ENCODE measurements at places on chromosomes 3 and 15.

DNA sequence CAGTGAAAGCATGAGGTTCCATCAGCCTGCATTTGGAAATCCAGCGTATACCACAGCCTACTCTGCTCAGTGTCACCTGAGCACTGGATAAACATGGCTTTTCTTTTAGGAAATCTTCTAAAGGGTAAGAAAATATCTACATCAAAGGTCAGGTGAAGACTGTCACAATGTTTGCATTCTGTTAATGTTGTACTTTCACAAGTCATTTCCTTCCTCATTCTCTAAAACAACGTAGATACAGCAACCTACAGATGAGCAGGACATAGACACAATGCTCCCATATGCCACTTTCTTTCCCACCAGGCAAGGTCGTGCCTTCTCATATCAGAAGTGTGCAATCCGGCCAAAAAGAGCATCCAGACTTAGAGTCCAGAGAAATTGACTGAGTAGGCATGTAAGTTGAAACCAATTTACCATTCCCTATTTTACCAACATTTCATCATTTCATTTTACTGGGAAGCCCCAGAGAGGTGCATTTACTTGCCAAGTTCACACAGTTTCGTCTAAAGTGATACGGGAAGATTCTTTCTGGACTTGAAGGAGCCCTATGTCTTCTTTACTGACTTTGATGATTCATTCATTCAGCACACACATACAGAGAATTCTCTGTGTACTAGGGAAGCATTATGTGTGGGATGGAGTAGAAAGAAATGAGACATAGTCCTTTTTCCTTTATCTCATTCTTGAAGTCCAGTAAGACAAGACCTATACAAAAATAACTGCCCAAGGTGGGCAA lies 30.6 kb upstream of the LPP start:
- no peak for DNase-seq

- no peak for DNase-seq
Observed at GRCh38 chr3:37397396-37397795, 223.0 kb upstream of the LRRFIP2 start.

DNA sequence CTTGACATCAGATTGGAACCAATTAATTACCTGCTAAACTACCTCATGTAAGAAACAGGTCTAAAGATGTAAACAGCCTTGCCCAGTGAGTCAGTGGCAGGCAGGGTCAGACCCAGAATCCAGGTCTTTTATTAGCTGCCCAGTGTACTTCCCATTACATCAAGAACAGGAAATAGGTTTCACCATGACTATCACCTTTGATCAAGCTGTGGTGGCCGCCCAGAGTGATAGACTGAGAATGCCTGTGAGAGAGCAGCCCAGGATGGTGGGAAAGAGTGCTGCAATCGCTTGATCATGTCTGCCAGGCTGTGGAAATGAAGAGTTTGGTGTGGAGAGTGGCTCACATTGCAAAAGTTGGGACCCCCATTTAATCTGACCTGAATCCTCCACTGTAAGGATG lies 61.3 kb upstream of the PIAS1 start:
- no peak for DNase-seq

DNA sequence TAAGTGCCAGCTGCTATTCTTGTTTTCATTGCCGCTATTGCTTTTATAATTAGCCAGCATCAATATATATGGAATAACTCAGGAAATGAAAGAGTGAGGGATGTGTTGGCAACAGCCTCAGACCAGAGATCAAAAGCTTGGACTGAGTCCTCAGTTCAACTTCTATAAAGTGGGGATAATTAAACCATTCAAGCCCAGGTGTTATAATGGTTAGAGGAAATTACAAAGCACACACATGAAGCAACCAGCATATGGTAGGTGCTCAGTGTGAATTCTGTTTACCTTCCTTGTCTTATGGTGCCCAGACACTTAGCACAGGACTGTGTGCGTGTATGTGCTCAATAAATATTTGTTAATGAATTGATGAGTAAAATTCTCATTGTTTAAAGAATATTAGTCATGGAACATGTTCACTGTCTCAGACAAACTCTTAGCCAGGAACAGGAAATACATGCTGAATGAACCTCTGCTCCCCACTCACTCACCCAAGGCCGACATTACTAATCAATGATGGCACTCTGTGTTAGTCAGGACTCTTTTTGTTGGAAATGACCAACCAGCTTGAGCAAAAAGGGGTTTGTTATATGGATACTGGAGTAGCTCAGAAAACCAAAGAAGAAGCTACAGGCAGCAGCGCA lies 16.7 kb upstream of the CCDC174 start:
- no peak for DNase-seq

DNA sequence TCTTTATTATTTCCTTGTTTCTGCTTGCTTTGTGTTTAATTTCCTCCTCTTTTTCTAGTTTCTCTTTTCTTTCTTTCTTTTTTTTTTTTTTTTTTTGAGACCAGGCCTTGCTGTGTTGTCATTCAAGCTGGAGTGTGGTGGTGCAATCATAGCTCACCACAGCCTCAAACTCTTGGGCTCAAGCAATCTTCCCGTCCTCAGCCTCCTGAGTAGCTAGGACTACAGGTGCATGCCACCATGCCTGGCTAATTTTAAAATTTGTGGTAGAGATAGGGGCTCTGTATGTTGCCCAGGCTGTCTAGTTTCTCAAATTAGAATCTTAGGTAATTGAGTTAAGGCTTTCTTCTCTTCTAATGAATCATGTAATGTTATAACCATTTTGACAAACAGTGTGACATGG lies 22.4 kb downstream of the SLMAP start:
- no peak for DNase-seq

DNA sequence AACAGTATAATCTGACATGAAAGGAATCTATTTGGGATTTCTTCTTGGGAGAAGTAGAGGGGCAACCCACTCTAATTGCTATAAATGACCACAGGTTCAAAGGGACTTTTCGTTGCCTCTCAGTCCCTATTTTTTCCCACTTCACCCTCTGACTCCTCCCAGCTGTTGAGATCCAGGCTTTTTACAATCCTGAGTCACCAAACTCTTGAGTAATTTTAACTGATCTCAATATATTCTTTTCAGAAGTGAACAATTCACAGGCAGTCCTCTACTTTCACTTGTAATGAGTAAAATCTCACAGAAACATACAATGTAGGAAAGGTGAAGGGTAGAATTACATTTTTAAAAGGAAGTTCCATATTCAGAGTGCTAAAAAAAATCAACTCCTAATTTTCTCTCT lies 44.6 kb downstream of the EIF4E3 start:
- DNase-seq, result peak; percentile 72

DNA sequence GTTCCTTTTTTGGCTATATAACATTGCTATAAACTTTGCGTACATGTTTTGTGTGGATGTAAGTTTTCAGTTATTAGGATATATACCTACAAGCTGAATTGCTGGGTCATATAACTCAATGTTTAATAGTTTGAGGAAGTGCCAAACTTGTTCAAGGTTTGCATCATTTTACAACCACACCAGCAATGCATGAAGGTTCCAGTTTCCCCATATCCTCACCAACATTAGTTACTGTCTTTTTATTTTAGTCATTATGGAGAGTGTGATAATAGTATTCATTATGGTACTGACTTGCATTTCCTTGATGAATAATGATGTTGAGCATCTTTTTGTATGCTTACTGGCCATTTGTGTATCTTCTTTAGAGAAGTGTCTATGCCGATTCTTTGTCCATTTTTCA lies 112.3 kb downstream of the NR1I2 start:
- no peak for DNase-seq

GRCh38 chr3:176623468-176624150 lies 573.7 kb downstream of the TBL1XR1 start:
- no peak for DNase-seq

DNA sequence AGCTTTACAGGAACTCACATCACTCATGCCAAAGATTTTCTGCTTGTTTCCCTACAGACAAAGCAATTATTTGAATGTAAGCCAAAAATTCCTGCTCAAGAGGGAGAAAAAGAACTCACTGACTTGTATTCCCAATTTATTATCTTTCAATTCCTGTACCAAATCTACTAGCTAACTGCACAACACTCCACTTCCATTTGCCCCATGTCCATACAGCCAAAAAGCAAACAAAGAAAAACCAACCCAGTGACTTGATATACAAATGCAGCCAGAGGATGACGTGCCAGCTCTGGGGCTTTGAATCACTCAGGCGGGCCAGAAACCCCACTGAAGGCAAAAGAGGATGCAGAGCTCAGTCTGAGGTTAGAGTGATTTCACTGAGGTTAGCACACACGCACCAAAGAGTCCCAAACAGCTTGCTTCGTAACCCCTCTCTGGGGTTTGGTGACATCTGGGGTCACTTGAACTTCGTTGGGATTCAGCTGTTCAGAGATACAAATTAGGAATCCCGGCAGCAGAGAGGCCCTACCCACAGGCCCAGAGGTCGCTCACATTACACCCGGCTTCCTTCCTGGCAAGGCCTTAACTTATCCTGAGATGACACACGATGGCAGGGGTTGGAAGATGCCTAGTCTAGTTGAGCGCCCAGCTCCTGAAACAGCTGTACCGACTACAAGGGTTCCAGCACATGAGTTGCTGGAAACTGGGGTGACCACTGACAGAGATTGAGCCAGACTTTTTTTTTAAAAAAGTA lies 1.6 kb downstream of the RFTN1 start:
- peak; percentile 78 for DNase-seq

DNA sequence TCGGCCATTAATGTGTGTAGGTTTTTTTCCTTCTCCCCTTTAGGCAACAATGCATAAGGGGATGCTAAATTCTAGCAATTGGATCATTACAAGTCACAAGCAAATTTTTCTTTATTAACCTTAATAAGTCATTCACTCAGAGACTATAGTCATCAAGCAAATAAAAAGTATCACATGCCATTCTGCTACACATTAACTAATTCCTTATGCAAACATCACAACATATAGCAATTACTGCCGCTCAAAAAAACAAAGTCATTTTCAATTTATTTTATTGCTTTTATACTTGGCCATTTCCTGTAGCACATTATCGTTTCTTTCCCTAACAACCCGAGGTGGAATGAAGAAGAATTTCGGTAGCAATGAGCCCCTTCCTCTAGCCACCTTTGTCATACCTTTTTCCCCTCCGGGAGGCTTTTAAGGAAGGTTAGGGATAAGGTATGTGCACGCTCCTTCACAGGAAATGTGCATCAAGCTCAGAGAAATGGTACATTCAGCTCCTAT lies 421.2 kb downstream of the TIGIT start:
- DNase-seq, result no peak

DNA sequence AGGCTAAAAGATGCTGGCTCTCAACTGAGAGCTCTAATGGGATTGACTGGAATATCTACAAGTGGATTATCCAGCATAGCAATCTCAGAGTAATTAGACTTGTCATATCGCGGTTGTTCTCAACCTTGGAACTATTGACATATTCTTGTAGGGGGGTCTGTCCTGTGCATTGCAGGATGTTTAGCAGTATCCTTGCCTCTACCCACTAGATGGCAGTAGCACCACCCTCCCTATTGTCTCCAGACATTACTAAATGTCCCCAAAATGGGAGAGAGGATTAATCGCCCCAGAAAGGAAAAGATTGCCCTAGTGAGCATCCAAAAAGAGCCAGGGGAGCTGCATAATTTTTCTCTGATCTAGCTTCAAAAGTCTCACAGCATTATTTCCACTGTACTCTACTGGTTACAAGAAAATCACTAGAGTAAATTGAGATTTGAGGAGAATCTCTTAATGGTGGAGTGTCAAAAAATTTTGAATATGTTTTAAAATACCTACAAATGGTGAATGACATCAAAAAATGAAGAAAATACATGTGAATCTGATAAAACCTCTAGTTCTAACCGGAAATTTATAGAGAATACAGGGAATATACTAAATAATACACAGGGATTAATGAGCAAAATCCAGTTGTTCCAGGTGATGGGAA lies 388.2 kb upstream of the AGTR1 start:
- DNase-seq, result peak; percentile 54

DNA sequence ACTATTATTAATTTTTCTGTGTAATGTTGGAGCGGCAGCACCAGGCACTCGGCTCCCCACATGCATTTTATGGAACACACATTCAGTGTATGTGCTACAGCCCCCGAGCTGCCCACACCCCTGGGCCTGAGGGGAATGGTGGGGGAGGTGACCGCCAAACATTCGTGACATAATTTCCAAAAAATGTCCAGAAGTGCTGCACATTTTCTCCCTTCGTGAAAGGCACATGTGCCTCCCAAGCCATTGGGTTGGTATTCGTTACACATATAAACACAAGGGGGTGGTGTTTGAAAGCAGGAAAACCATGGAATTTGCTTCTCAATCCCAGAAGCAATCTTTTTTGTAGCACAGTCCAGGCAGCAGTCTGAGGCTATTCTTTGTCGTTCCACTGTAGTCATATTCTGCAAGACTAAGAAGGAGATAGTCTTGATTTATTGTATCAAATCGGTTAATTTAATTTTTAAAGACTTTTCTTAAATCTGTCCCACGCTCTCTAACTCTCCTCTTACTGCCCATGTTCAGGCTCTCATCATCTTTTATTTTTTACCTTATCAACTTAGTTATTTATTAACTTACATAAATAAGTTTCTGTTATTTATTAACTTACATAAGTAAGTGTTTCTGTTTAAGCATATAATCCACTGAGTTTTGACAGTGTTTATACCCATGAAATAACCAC lies 39.2 kb upstream of the POLR2M start:
- DNase-seq, result peak; percentile 82

GRCh38 chr15:50506121-50506520 lies 40.3 kb downstream of the USP50 start:
- no peak for DNase-seq

GRCh38 chr3:4776399-4776979 lies 202.7 kb upstream of the BHLHE40 start:
- DNase-seq, result no peak

DNA sequence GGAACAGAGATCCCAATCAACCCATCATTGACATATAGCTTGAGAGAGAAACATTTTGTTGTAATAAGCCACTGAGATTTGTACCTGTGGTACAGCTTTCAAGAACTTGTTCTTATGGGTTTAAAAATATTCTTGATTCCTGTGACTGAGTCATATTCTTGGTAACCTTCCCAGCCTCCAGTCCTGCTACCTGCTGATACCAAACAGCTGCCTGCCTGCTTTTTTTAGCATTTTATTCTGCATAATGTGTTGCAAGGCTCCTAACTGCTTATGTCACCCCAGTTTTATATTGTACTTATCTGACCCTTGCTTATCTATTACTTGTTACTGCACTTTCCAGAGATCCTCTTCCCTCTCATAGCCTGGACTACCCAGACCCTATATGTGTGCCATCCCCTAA lies 349.3 kb upstream of the SOX2 start:
- no peak for DNase-seq

- no peak for DNase-seq
Observed at GRCh38 chr3:118760585-118761290, 273.9 kb downstream of the IGSF11 start.

- DNase-seq, result no peak
Observed at GRCh38 chr3:79846148-79846933, 78.5 kb upstream of the ROBO1 start.

- DNase-seq, result no peak
Observed at GRCh38 chr3:184631472-184631861, 69.9 kb downstream of the EPHB3 start.

GRCh38 chr3:59566481-59566975 lies 516.7 kb upstream of the CFAP20DC start:
- no peak for DNase-seq

Measured in AG08395 (cell line).